Stimulated activated CD4-positive, alpha-beta T cell treated with anti-CD3 and anti-CD28 coated beads, Interleukin-4, amount 100 ng/mL, for 24 hours (primary cell): ENCODE measurements at places on chromosomes 5 and 9.

DNA sequence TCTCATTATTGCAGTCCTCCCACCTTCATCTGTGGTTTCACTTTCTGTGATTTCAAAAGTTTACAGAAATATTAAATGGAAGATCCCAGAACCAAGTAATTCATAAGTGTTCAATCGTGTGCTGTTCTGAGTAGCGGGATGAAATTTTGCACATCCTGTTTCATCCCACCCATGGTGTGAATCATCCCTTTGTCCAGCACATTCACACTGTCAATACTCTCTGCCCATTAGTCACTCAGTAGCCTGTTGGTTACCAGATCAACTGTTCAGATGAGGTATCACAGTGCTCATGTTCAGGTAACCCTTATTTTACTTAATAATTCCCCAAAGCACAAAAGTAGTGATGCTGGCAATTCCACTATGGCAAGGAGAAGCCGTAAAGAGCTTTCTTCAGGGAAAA, 26.8 kb downstream of the FAM81B start:
- no peak for DNase-seq

DNA sequence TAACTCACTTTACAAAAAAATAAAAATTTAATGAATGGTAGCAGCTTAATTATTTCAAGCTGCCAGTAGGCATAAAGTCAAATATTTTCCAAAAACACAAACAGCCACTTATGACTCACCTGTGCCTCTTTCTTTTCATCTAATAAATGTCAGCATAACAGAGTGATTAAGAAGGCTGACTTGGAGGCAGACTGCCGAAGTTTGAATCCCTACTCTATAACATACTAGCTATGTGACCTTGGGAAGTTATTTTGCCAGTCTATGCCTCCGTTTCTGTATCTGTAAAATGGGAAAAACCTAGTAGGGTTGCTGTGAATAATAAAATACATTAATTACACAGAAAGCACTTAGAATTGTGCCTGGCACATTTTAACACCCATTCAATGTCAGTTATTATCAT, 33.8 kb downstream of the FANCC start:
- no peak for DNase-seq

- DNase-seq = no peak
These were observed 121.7 kb downstream of the EBF1 start for GRCh38 chr5:158978061-158978460.

DNA sequence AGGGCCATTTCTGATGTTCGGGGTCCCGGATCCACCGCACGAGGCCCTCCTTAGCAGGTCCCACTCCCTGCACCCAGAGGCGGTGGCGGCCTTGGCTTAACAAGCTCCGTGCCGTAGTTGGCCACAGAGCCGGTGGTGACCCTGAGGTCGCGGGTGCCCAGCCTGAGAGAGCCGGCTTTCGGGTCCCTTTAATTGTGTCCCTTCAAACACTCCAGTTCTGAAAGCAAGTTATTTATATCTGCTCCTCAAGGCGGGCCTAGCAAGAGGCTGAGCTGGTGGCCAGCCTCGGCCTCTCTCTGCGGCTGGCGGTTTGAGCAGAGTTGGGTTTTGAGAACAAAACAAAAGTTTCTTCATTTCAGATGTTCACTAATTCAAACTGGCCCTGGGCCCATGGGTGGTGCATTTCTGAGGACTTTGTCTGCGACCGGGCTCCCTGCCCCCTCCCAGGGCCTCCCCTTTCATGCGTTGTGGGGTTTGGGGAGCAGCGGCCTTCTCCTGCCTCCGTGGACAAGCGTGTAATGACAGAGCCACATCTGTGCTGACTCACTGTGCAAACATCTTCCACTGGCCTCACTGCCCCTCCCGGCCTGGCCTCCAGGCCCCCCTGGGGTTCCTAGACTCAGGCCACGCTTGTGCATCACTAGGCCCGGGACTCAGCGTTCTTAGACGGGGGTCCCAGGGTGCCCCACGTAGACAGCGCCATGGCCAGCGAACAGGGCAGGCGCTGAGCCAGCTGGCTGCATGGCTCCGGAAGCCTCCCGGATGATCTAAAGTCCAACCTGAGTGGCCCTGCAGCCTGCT, 49.4 kb upstream of the COL5A1 start:
- no peak for DNase-seq

DNA sequence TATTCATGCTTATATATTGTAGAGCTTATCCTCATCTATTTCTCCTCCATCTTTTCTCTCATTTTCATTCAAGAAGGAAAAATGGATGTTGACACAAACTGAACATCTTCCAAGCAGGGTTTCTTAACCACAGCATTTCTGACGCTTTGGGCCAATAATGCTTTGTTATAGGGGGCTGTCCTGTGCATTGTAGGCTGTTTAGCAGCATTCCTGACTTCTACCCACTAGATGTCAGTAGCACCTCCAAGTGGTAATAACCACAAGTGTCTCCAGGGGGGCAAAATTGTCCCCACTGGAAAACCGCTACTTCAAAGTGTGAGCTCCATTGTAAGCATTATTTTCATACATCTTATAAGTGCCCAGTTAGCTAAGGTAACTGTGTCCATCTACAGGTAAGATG, 2.6 kb upstream of the TXNDC8 start:
- no peak for DNase-seq

DNA sequence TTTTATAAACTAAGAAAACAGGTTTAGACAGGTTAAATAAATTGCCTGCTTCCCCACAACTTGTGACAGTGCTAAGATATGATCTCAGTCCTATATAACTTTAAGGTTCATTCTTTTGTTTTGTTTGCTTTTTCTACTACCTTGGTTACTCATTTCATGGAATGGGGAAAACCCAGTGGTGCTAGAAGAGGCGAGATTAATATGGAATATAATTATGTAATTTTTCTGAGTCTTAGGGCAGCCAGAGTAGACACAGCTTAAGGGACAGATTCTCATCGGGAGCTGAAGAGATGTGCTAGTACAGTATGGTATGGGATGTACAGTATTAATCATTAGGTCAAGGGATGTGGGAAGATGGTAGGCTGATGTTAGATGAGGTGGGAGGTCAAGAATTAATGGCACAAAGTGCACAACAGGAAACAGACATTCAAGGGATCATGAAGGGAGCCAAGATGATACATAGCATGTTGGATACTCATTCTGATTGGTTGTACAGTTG, 6.2 kb downstream of the TRIM32 start:
- DNase-seq = no peak

GRCh38 chr5:16564248-16564867, 52.4 kb downstream of the RETREG1 start:
- no peak for DNase-seq

DNA sequence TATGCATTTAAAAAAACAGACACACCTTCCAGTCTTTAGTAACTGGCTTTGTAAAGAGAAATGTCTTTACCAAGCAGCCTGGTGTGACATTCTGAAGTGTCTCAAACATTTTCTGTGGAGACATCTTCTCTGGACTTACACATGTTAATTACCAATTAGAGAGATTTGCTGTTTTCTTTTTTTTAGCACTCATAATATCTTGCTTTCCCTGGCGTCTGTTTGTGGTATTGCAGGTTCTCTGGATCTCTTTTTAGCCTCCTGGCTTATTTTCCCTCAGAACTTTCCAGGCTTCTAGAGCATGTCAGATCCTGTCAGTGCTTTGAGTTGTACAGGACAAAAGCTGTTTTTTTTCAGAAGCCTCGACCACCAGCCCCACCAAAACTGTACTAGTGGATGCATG, 92.5 kb downstream of the MSX2 start:
- DNase-seq = no peak

GRCh38 chr9:89477384-89477783, 20.5 kb downstream of the SEMA4D start:
- peak; percentile 76 for DNase-seq

DNA sequence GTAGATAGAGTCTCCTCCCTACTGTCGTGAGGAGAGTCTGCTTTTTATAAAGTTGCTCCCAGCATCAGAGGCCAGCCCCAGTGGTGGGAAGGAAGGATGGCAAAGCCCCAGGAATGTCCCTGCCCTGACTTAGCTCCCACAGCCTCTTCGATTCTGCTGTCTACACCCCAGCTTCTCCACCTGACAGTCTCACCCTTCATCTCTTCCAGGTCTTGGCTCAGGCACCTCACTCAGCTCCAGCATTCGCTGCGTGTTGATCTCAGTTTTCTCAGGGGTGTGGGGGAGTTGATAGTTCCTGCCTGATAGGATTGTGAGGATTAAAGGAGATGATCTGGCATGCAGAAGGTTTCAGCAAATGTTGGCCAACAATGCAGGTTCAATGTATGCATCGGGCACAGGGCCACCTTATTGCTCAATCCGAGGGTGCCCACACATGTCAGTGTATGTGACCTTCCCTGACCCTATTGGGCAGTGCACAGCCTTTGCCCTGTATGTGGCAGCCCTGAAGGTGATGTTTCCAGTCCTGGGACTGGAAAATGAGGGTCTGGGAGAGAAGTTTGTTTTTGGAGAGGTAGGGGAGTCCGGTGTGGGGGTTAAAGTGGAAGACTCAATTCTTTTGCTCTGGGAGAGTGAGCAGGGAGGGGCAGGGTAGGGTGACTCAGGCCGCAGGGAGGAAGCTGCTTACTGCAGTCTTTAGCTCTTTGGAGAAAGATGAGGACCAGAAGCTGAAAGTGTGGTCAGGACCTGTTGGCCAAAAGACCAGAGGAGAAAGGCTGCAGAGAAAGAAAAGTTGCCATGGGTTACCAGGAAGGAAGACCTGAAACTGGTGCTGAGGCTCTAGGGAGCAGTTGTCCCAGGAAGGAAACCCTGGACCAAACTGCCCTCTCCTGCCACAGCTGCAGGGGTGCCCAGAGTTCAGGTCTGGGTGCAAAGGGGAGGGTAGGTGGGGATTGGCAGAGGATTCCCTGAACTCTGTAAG, 153.2 kb downstream of the MACROH2A1 start:
- DNase-seq = no peak

GRCh38 chr5:134110382-134110781, 4.1 kb upstream of the TCF7 start:
- DNase-seq = peak; percentile 32

DNA sequence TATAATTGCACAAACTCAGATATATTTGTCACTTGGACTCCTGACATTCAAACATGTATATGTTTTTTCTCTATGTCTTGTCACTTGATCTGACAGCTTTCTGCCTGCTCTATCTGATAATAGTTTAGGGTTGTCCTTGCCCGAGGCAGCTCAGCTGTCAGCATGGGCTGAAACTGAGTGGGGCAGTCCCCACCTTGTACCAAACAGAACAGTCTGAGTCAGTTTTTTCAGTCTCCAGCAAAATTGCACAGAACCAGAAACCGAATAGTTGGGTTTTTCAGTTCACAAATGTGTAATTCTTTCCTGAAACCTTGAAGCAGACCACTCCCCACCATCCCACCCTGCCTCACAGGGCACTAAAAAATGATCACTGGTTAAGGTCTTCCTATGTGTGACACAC, 9.5 kb upstream of the HAND1 start:
- peak; percentile 68 for DNase-seq

DNA sequence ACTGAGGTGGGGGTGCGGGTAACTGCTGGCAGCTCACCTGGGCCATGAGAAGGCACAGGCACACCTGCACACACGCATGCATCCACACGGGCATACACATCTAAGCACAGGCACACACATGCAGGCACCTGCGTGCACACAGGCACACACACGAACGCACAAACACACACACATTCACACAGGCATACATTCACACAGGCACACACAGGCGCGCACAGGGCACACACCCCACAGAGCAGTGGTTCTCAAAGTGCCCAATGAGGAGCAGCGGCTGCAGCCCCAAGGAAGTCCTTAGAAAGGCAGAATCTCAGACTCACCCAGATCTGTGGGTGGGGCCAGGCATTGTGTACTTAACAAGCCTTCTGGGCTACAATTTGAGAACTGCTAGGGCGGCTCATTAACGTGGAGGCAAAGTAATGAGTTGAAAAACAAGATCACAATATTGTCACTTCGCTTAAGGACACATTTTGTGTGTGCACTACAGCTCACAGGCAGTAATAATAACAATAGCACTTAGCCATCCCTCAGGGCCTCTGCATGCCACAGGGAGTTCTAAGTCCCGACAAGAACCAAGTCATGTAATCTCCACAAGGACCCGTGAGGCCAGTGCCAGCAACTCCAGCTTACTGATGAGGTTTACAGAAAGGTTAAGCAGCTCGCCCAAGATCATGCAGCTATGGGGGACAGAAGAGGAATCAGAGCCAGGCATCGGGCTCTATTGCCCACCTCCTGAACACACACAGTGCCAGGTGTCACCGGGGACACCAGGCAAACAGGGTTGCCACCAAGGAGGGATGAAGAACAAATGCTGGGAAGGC, 91.6 kb downstream of the ROR2 start:
- DNase-seq = no peak

GRCh38 chr5:172093965-172094364, 87.5 kb upstream of the FBXW11 start:
- no peak for DNase-seq

- no peak for DNase-seq
These were observed 1.6 kb downstream of the RAD23B start for GRCh38 chr9:107284636-107285035.

GRCh38 chr9:90447773-90448172, 194.9 kb downstream of the DIRAS2 start:
- DNase-seq = no peak

- DNase-seq = no peak
These were observed 409.5 kb downstream of the MAT2B start for GRCh38 chr5:163914910-163915309.

DNA sequence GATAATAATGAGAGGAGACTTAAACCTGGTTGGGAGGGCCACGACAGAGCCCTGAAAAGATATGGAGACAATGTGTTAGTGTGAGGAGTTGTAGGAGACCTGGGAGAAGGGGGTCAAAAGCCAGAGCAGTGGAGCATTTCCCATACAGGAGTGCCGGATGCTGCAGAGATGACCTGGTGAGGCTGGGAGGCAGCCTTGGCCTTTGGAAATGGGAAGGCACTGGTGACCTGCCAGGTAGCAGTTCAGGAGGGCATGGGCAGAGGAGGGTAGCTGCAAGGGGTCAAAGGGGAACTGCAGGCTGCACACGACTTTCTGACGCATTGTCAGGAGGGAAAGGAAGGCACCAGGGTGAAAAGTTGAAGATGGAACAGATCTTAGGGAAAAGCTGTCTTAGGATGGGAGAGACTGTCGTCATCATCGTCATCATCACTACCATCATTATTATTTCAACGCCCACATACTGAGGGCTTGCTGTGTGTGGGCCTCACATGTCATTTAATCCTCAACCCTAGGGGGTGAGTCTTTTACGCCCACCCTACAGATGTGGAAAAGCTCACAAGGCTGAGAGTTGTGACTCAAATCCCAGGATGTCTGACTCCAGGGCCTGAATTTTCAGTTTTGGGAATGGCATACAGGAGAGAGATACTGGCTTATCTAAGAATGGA, 13.3 kb downstream of the ARAP3 start:
- no peak for DNase-seq

DNA sequence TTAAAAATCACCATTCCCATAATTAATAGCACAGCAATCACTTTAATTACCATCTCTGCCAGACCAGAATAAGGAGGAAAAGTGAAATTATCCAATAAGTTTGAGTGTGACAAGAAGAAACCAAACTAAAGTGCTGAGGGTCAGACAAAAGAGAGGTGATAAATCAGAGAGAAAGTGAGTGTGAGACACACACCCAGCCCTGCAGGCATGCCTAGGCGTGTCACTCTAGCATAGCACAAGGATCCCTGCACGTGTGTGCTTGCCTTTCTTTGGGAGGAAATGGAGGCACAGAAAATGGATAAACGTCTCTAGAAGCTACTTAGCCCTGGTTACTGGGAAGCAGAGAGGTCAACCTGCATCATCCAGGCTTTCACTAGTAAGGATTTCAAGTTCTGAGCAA, 56.2 kb downstream of the SEMA6A start:
- no peak for DNase-seq

- no peak for DNase-seq
These were observed 22.4 kb downstream of the ARPC5L start for GRCh38 chr9:124884376-124884775.

GRCh38 chr5:14178671-14179211, 35.6 kb downstream of the TRIO start:
- DNase-seq = no peak
